ENCODE measurements at places on chromosomes 2 and 18. TPM values are rescaled to one million over a fixed set of nuclear protein-coding genes. Genes with fewer than 3 reads are reported as not detected.

- no peaks in the 10 kb centered on the region for H3K36me3 ChIP-seq
- no peak overlapping the region for H3K4me3 ChIP-seq
- no peak overlapping the region for H3K27ac ChIP-seq
- no peak for DNase-seq
- H3K4me1 ChIP-seq: no peaks in the 10 kb centered on the region
Observed at GRCh38 chr2:143548032-143548431, 418.8 kb downstream of the ARHGAP15 start.

GRCh38 chr18:21110713-21111345 is 784 bp downstream of the ROCK1 start:
- peak overlapping the region; percentile 82 for H3K27ac ChIP-seq
- H3K27me3 ChIP-seq: no peaks in the 10 kb centered on the region
- DNase-seq: peak; percentile 67
- no peaks in the 10 kb centered on the region for H3K4me1 ChIP-seq

- no peak overlapping the region for H3K27ac ChIP-seq
- DNase-seq: no peak
- no peaks in the 10 kb centered on the region for H3K4me1 ChIP-seq
- no peaks in the 10 kb centered on the region for H3K36me3 ChIP-seq
- H3K4me3 ChIP-seq: no peak overlapping the region
Observed at GRCh38 chr2:169080250-169081069, 11.1 kb downstream of the DHRS9 start.

DNA sequence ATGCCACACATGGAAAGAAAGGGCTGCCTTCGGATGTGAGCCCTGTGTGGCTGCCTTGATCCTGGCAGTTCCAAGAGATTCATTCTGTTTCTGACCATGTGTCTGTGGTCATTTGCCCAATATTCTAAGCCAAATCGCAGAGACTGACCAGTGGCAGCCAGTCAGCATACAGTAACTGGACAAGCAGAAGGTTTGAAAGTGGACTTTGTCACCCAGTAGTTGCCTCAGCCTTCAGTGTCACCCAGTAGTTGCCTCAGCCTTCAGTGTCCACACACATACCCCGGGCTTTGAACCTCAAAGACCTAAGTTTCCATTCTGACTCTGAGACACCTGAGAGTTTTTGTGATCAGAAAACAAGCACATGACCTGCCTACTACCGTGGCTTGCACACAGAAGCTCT is 5.0 kb downstream of the RFX8 start:
- no peak for DNase-seq
- no peaks in the 10 kb centered on the region for H3K36me3 ChIP-seq
- peaks cover 7% of the 10 kb centered on the region for H3K4me1 ChIP-seq
- no peaks in the 10 kb centered on the region for H3K27me3 ChIP-seq
- H3K4me3 ChIP-seq: no peak overlapping the region
- no peak overlapping the region for H3K27ac ChIP-seq

- H3K4me1 ChIP-seq: no peaks in the 10 kb centered on the region
- H3K27me3 ChIP-seq: no peaks in the 10 kb centered on the region
- H3K27ac ChIP-seq: no peak overlapping the region
- no peak overlapping the region for H3K4me3 ChIP-seq
- no peaks in the 10 kb centered on the region for H3K36me3 ChIP-seq
- DNase-seq: no peak
Observed at GRCh38 chr2:209473930-209474419, 50.1 kb downstream of the MAP2 start.

GRCh38 chr2:9573013-9573720 is 17.5 kb upstream of the ADAM17 start:
- H3K4me1 ChIP-seq: no peaks in the 10 kb centered on the region
- H3K4me3 ChIP-seq: no peak overlapping the region
- no peaks in the 10 kb centered on the region for H3K36me3 ChIP-seq
- no peak for DNase-seq
- no peaks in the 10 kb centered on the region for H3K27me3 ChIP-seq

DNA sequence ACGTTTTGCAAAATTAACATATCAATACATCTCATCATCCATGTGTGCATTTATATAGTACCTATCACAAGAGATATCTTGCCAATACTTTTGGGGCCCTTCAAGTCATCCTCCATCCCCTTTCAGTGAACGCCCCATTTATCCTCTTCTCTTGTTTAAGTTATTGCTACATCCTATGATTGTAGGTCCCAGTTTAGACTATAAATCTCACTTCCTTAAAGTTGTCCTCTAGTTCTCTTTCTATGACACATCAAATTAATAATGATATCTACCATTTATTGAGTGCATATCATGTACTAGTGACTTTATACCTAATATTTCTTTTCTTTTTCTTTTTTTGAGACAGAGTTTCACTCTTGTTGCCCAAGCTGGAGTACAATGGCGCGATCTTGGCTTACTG is 28.8 kb upstream of the FBXO11 start:
- no peak overlapping the region for H3K4me3 ChIP-seq
- no peaks in the 10 kb centered on the region for H3K4me1 ChIP-seq
- no peaks in the 10 kb centered on the region for H3K36me3 ChIP-seq
- H3K27me3 ChIP-seq: no peaks in the 10 kb centered on the region
- H3K27ac ChIP-seq: no peak overlapping the region

GRCh38 chr2:19187323-19188020 is 171.0 kb downstream of the OSR1 start:
- H3K36me3 ChIP-seq: no peaks in the 10 kb centered on the region
- H3K4me1 ChIP-seq: no peaks in the 10 kb centered on the region
- DNase-seq: no peak
- H3K27me3 ChIP-seq: no peaks in the 10 kb centered on the region
- H3K27ac ChIP-seq: no peak overlapping the region

GRCh38 chr18:46471809-46472498 is 185.1 kb downstream of the LOXHD1 start:
- no peak overlapping the region for H3K27ac ChIP-seq
- H3K27me3 ChIP-seq: no peaks in the 10 kb centered on the region
- no peaks in the 10 kb centered on the region for H3K36me3 ChIP-seq
- H3K4me1 ChIP-seq: peaks cover 5% of the 10 kb centered on the region

- no peak for DNase-seq
- no peak overlapping the region for H3K27ac ChIP-seq
- no peaks in the 10 kb centered on the region for H3K4me1 ChIP-seq
- no peaks in the 10 kb centered on the region for H3K27me3 ChIP-seq
Observed at GRCh38 chr2:215500466-215500865, 64.6 kb upstream of the FN1 start.

DNA sequence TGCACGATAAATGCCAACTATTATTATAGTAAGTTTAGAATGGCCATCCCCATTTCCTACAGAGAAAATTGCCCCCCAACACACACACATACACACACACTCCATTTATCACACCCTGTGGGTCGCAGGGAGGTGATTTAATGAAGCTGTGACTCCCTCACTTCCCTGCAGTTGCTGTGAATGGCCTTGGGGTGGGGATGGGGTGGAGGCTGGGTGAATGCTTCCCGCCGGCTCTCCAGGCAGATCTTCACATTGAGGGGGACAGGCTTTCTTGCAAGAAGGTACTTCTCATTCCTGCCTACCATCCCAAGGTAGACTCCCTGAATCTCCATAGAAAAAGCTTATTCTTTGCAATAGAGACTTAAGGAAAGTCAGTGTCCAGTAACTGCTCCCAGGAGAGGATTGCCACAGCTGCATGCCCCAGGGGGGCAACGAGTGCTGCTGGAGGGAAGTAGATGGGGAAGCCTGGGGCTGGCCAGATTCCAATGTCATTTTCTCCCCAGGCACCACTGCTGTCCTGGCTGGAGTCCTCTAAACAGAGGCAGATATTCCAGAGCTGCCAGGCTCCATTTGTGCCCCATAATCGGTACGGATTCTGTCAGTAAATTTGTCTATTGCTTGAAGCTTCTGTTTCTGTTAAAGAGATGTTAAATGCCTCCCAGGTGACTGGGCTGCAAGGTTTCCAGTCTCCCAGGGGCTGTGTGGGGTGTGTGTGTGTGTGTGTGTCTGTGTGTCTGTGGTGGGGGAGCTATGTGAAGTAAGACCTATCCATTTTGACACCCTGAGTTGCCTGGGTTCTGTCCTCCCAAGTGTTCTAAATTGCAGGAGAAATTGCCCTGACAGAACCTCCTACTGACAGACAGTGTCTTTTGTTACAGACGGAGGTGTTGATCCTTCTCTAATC is 265.5 kb downstream of the SRBD1 start:
- H3K36me3 ChIP-seq: no peaks in the 10 kb centered on the region
- H3K4me1 ChIP-seq: peaks cover 8% of the 10 kb centered on the region
- no peak for DNase-seq
- H3K27me3 ChIP-seq: no peaks in the 10 kb centered on the region

- no peak overlapping the region for H3K4me3 ChIP-seq
- H3K36me3 ChIP-seq: no peaks in the 10 kb centered on the region
- H3K4me1 ChIP-seq: no peaks in the 10 kb centered on the region
- H3K27me3 ChIP-seq: no peaks in the 10 kb centered on the region
- no peak overlapping the region for H3K27ac ChIP-seq
Observed at GRCh38 chr18:3872641-3873040, 422.7 kb downstream of the TGIF1 start.

DNA sequence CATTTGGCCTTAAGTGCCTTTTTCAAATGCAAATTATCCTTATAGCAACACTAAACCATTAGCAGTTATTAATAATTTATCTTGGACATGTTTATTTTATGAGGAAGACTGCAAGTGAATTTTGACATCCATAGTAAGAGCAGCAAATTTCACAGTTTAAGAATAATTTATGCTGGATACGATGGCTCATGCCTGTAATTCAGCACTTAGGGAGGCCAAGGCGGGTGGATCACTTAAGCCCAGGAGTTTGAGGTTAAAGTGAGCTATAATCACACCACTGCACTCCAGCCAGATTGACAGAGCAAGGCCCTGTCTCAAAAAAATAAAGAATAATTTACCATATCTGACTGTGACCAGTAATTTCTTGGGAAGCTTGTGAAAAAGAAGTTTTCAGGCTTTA is 286.2 kb downstream of the TMX3 start:
- no peaks in the 10 kb centered on the region for H3K27me3 ChIP-seq
- H3K4me3 ChIP-seq: no peak overlapping the region
- DNase-seq: no peak
- H3K4me1 ChIP-seq: no peaks in the 10 kb centered on the region
- H3K36me3 ChIP-seq: no peaks in the 10 kb centered on the region
- H3K27ac ChIP-seq: no peak overlapping the region

DNA sequence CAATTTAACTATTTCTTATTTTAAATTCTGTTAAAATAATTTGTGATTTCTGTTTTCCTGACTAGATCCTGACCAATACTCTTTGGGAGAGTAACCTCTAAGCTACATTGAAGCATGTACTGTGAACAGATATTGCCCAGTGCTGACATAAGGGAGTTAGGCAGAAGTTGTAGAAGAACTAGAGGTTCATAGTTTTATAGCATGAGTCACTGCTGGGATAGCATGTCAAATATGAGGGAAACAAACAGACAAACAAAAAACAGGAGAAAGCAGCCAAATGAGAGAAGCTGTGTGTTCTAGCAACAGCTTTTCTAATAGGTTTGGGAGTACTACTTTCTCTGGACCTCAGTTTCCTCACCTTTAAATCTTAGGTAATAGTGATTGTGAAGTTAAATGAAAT is 72.4 kb downstream of the CERS6 start:
- H3K36me3 ChIP-seq: no peaks in the 10 kb centered on the region
- peaks cover 5% of the 10 kb centered on the region for H3K4me1 ChIP-seq
- H3K27ac ChIP-seq: no peak overlapping the region
- H3K27me3 ChIP-seq: no peaks in the 10 kb centered on the region
- no peak for DNase-seq
- H3K4me3 ChIP-seq: no peak overlapping the region

DNA sequence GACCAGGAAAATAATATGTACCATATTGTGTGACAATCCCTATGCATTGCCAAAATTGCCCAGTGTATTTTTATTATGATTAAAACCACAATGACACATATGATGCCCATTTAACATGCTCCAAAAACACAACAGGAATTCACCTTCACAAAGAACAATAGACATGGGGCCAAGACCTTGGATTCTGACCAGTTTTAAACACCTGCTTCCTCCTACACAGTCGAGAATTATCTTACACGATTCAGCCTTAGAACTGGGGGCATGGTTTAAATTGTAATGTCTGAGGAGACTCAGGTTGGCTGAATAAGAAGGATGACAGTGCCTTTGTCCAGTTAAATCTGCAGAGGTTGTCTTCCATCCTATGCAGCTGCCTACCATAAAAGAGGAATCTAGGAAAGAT is 212.7 kb downstream of the PLCL1 start:
- H3K36me3 ChIP-seq: no peaks in the 10 kb centered on the region
- DNase-seq: no peak
- H3K27ac ChIP-seq: no peak overlapping the region
- no peaks in the 10 kb centered on the region for H3K27me3 ChIP-seq
- H3K4me1 ChIP-seq: no peaks in the 10 kb centered on the region
- H3K4me3 ChIP-seq: no peak overlapping the region

DNA sequence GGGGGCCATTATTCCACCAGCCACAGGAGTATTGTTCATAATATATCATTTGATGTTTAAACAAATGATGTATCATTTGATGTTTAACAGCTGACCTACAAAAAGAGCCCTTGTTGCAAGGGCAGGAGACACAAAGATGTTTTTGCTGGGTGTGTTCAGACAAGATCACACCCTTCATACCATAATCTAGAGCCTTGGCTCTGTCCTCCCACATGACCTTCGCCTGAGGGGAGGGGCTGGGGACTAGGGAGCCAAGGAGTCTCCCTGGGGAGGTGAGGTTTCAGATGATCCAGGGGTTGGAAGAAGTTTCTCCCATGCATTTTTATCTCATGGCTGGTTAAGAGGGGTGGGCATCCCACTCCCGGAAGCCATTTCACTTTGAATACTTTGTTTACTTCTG is 33.5 kb downstream of the CDC42EP3 start:
- DNase-seq: no peak
- H3K36me3 ChIP-seq: no peaks in the 10 kb centered on the region
- H3K27me3 ChIP-seq: no peaks in the 10 kb centered on the region
- no peaks in the 10 kb centered on the region for H3K4me1 ChIP-seq
- H3K4me3 ChIP-seq: no peak overlapping the region

GRCh38 chr2:42196403-42197267 is 27.5 kb downstream of the EML4 start:
- H3K27ac ChIP-seq: no peak overlapping the region
- no peaks in the 10 kb centered on the region for H3K27me3 ChIP-seq
- H3K36me3 ChIP-seq: no peaks in the 10 kb centered on the region
- peak; percentile 9 for DNase-seq
- H3K4me3 ChIP-seq: no peak overlapping the region

GRCh38 chr2:231364061-231364460 is 31.4 kb upstream of the B3GNT7 start:
- H3K36me3 ChIP-seq: no peaks in the 10 kb centered on the region
- H3K4me3 ChIP-seq: no peak overlapping the region
- peaks cover 4% of the 10 kb centered on the region for H3K4me1 ChIP-seq
- H3K27me3 ChIP-seq: no peaks in the 10 kb centered on the region

DNA sequence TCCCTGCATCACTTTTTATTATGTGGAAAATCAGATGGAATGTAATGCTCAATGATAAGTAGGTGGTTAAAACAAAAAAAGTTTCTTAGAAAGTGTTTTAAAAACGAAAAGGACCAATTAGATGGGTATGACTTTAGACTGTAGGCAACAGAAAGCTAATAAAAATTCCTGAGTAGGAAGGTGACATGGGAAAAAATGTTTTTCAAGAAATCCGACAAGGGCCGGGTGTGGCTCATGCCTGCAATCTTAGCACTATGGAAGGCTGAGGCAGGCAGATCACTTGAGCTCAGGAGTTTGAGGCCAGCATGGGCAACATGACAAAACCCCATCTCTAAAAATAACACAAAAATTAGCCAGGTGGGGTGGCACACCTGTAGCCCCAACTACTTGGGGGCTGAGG is 126.1 kb downstream of the THADA start:
- H3K4me3 ChIP-seq: no peak overlapping the region
- DNase-seq: no peak
- H3K4me1 ChIP-seq: no peaks in the 10 kb centered on the region
- H3K27ac ChIP-seq: no peak overlapping the region

The C2orf42 gene
- total RNA-seq: 9.4 TPM

The NBEAL1 gene
- total RNA-seq: 8.2 TPM

The UGT1A10 gene
- total RNA-seq: not detected

The CCDC74B gene
- total RNA-seq: 4.3 TPM

The PLEKHH2 gene
- 5.0 TPM for total RNA-seq

The OSBPL6 gene
- 7.2 TPM for total RNA-seq

The ST8SIA3 gene
- total RNA-seq: 3.7 TPM

The CABYR gene
- total RNA-seq: 20.1 TPM

All from H1 (cell line).